Omental fat pad (tissue), 4 donors: ENCODE measurements at places on chromosomes 16 and 17. TPM values are rescaled to one million over a fixed set of nuclear protein-coding genes. Genes with fewer than 3 reads are reported as not detected.

SPNS3 gene
- total RNA-seq: 0.47 TPM

KRT39 gene
- not detected for total RNA-seq

PLCD3 gene
- total RNA-seq: 35.4 TPM

KCNG4 gene
- total RNA-seq: not detected

COPZ2 gene
- total RNA-seq: 55.1 TPM

ITGAD gene
- not detected for total RNA-seq

EPOP gene
- total RNA-seq: 5.2 TPM

DNASE1L2 gene
- total RNA-seq: 0.93 TPM

ZNF500 gene
- 12.6 TPM for total RNA-seq

PRPSAP2 gene
- total RNA-seq: 14.9 TPM

TEX19 gene
- not detected for total RNA-seq

KRTAP4-9 gene
- total RNA-seq: not detected

GPRC5C gene
- 29.0 TPM for total RNA-seq

KRT33B gene
- not detected for total RNA-seq

NOG gene
- 0.63 TPM for total RNA-seq

FOXN1 gene
- total RNA-seq: not detected

ANKRD40CL gene
- total RNA-seq: not detected

MYH11 gene
- 22.4 TPM for total RNA-seq

LAT gene
- total RNA-seq: 8.5 TPM

TSNAXIP1 gene
- 0.63 TPM for total RNA-seq

GUCY2D gene
- total RNA-seq: 0.09 TPM

MT4 gene
- total RNA-seq: not detected

OTOA gene
- total RNA-seq: 0.25 TPM

RTN4RL1 gene
- 4.5 TPM for total RNA-seq

GCGR gene
- total RNA-seq: not detected

TRIM25 gene
- 112 TPM for total RNA-seq

RHBDL1 gene
- total RNA-seq: 0.96 TPM

ATP1B2 gene
- total RNA-seq: 0.48 TPM

HS3ST3A1 gene
- total RNA-seq: 1.9 TPM

NPIPB6 gene
- total RNA-seq: not detected

IRF8 gene
- total RNA-seq: 32.5 TPM

CFAP97D1 gene
- not detected for total RNA-seq

RRAD gene
- 10.3 TPM for total RNA-seq

C1QTNF1 gene
- 110 TPM for total RNA-seq

IQCK gene
- total RNA-seq: 16.8 TPM

FBXW10B gene
- 2.0 TPM for total RNA-seq

TOX3 gene
- total RNA-seq: not detected

SCNN1B gene
- 17.7 TPM for total RNA-seq

NPIPA8 gene
- total RNA-seq: not detected

TMEM132E gene
- total RNA-seq: not detected

RNF222 gene
- total RNA-seq: not detected

AANAT gene
- total RNA-seq: not detected

CORO1A gene
- 46.5 TPM for total RNA-seq

TAF1C gene
- 73.9 TPM for total RNA-seq

BCO1 gene
- not detected for total RNA-seq

ABCA6 gene
- 311 TPM for total RNA-seq

TLCD3B gene
- not detected for total RNA-seq

CIITA gene
- 8.7 TPM for total RNA-seq

HAP1 gene
- not detected for total RNA-seq

CD300H gene
- total RNA-seq: not detected

C17orf67 gene
- total RNA-seq: 0.96 TPM

TTC19 gene
- total RNA-seq: 42.4 TPM

NDUFAB1 gene
- 84.1 TPM for total RNA-seq

HBA2 gene
- total RNA-seq: 2,323 TPM
